Fibroblast of the aortic adventitia (primary cell): ENCODE measurements at places on chromosomes 3 and 15. TPM values are rescaled to one million over a fixed set of nuclear protein-coding genes. Genes with fewer than 3 reads are reported as not detected.

DNA sequence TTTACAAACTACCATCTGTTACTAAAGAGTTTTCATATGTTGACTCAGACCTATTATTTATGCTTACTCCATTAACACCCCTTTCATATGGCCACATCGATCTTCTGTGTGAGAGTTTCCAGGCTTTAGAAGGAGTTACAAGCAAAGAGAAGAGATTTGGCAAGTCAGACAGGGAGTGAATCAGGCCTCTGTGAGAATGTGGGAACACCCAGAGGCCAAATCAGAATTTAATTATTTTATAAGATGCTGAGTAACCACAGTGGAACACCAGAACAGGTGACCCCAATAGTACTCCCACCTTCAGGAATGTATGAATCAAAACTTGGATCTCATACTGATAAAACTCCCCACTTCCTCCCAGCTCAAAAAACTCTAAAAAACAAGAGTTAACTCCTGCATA is 42.0 kb downstream of the IFT57 start:
- DNase-seq, result peak; percentile 75

- DNase-seq, result no peak
Measured at GRCh38 chr3:82293435-82293834, 532.0 kb upstream of the GBE1 start.

- no peak for DNase-seq
Measured at GRCh38 chr3:21534462-21534861, 216.5 kb downstream of the ZNF385D start.

- DNase-seq, result no peak
Measured at GRCh38 chr3:55061720-55062034, 133.8 kb upstream of the LRTM1 start.

GRCh38 chr3:76044601-76045600 is 259.6 kb upstream of the ZNF717 start:
- DNase-seq, result no peak

DNA sequence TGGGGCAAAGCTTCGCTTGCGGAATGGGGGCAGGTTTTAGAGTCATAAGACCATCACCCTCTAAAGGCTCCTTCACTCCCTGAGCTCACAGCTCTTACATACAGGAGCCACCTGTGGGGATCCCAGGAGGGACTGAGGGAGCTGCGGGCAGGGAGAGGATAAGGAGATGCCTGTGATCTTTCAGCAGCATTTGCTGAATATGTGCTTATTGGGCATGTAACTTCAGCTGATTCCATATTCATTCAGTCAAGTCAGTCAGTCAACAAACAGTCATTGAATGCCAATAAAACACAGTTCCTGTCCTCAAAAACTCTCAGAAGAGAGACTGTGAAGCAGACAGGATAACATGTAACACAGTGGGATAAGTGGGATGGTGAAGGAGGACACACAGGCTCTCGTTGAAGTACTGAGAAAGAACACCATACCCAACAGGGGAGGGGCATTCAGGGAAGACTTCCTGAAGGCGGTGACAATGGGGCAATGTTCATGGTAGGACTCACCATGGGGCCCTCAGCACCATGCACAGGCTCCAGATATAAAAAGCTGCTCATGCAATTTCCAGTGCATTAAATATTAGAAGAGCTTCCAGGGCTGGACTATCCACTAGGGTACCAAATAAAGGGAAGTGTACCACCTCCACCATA is 240.9 kb downstream of the UACA start:
- no peak for DNase-seq

DNA sequence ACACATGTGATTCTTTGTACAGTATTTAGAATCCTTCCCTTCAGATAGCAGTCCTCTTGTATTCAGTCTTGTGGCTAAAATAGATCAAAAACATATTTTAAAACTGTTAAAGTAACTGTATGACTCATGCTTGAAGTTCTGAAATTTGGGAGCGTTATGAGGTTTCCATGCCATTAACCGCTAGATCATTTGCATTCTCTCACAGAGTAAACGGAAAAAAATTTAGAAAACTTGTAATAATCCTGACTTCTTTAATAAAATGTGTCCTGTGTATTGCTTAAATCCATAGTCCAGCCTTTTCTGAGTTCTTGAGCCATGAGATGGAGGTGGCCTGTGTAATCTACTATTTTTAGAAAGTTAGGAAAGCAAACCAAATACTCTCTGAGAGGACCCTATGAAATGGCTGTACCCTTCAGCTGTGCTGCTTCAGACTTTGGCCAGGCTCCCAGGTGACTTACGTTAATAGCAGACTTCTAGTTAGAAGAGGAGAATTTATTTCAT is 33.8 kb downstream of the MBNL1 start:
- DNase-seq, result peak; percentile 93

GRCh38 chr3:180911876-180912303 is 580 bp upstream of the FXR1 start:
- no peak for DNase-seq

DNA sequence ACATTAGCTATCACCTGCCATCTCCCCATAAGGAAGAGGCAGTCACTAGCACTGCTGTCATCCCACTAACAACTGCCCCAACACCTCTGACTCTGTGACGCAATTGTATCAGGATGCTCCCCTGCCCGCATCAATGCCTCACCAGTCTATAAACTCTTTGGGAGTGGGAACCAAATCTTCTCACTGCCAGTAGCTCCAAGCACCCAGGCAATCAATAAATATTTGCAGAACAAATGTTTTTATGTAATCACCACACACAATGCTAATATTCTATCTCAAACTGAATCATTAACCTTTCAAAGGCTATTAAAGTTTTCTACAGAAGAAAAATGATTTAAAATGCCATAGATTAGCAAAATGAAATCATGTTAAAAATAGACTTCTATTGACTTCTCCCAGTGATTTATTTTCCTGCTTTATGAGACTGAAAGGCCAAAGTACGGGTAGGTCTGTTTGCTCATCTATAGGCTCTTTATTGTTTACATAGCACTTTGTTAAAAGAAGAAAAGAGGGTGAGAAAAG is 131.3 kb downstream of the PLD1 start:
- DNase-seq, result no peak

- DNase-seq, result peak; percentile 49
Measured at GRCh38 chr3:132545471-132545870, 51.6 kb upstream of the ACKR4 start.

DNA sequence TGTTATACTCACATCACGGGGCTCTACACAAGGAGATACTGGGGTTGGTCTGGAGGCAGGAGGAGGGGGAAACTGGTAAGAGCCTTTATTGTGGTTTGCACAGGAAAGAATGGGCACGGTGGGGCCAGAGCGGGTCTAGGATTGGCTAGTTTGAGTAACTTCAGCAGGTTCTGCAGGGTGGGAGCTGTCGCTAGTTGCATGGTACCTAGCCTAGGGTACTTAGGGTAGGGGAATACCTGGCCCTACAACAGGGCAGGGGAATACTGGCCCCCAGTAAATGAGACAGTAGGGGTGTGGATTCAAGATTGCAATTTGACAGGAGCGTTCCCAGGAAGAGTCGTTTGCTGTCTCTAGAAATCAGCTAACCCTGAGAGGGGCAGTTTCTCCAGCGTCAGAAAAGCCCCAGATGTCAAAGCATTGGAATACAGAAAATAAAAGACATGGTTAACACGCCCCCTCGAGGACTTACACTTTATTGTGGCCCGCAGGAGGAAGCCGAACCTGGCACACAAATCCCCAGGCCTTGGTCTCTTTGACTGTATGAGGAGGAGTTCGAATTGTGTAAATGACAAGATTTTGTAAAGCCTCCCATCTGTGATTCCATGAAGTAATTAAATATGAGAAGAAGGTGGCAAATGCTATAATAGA is 32.0 kb downstream of the ST8SIA2 start:
- no peak for DNase-seq

- DNase-seq, result no peak
Measured at GRCh38 chr3:185067173-185067572, 85.7 kb downstream of the C3orf70 start.

- peak; percentile 91 for DNase-seq
Measured at GRCh38 chr15:49718234-49718633, 97.4 kb downstream of the DTWD1 start.

DNA sequence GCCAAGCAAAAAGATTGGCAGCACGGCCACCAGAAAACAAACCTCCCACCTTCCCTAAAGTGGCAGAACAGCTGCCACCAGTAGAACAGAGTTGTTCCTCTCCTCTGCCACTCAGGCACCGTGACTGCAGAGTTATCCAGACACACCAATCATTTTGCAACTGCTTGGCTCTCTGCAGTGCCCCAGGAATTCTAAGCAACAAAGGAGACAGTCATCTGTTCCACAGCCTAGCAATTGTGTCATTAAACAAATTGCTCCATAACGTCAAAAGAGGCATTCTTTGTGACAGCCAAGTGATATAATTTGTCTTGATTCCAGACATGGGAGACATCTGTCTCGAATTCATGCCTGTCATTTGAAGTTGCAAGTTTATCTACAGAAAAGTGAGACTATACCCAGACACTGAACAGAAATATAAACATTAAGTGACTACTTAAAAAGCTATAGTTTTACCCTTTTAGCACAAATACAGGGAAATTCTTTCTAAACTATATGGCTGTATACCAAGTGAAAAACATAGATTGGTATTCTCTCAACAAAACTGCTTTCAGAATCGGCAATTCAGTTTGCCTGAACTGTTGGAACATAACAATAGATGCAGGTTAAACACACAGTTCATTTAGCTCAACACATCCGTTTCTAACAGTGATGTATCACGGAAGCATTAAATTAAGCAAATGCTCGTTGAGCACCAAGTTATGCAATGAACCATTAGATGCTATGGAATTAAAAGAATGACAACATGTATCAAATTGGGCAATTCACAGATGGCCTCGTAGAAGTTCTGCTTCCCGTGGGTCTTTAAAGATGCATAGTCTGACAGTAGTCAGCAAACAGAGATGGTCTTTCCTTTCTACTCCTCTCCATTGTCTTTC is 281.3 kb downstream of the FGF12 start:
- DNase-seq, result no peak

DNA sequence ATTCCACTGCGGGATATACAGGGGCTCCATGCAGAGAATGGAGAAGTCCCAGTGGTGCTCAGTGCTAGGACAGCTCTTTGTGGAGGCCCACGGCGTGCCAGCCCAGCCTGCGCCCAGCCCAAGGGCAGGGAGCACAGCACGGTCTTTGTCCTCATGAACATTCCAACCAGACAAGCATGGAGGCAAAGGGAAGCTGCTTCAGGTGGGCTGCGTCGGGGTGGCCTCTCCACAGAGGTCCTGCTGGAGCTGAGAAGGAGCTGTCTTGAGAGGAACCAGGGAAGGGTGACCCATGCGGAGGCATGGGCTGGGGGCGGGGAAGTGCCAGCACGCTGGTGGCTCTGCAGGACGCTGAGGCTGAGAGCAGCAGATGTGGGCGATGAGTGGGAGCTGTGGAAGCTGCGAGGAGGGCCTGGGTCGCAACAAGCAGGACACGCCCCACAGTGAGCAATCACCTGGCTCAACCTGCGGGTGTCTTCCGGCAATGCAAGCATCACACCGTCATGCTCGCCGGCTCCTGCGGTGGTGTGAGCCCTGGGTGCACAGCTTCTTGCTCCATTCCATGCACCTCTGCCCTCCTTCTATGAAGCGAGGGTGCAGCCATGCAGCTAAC is 14.0 kb upstream of the KLF15 start:
- DNase-seq, result no peak

Gene OR5K2
- not detected in 2 replicates for total RNA-seq

Gene MYRIP
- total RNA-seq, result 8.6 TPM in 1 of 2 replicates, not detected in the other

Gene ARRDC4
- 6.2 and 18.3 TPM in 2 replicates for total RNA-seq

Gene LRRC49
- 12.0 and 25.2 TPM in 2 replicates for total RNA-seq

Gene GOLGA6C
- total RNA-seq, result not detected in 2 replicates

Gene FAN1
- 12.3 and 17.8 TPM in 2 replicates for total RNA-seq

Gene ITGB5
- total RNA-seq, result 308 and 429 TPM in 2 replicates

Gene IQCF2
- not detected in 2 replicates for total RNA-seq

Gene FBXL2
- total RNA-seq, result 5.1 and 9.7 TPM in 2 replicates

Gene ZCWPW2
- total RNA-seq, result 1.2 and 1.7 TPM in 2 replicates
